CD4-positive, alpha-beta T cell treated with Interleukin-6 for 4 hours (primary cell): ENCODE measurements at places on chromosomes 5 and 9.

- no peak for DNase-seq
Measured at GRCh38 chr9:15333376-15333881, 26.4 kb upstream of the TTC39B start.

DNA sequence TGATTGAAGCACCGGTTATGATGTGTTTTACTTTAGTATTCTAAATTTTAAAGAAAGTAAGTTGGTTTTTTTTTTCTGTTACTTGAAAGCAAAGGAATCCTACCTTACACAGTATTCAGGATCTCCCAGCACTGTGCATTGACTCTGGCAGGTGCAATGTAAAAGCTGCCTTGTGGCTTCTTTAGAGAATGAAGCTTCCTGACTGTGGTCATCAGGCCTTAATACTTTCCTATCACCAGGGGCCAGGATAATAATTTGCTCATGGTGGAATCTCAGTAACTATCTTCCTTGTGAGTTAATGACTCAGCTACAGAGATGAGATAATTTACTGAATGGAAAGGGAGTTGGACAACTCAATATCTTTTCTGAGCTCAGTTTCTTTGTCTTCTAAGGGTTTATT lies 435.5 kb upstream of the ZNF608 start:
- no peak for DNase-seq

GRCh38 chr5:54990841-54991258 lies 5.5 kb upstream of the ESM1 start:
- DNase-seq: no peak

DNA sequence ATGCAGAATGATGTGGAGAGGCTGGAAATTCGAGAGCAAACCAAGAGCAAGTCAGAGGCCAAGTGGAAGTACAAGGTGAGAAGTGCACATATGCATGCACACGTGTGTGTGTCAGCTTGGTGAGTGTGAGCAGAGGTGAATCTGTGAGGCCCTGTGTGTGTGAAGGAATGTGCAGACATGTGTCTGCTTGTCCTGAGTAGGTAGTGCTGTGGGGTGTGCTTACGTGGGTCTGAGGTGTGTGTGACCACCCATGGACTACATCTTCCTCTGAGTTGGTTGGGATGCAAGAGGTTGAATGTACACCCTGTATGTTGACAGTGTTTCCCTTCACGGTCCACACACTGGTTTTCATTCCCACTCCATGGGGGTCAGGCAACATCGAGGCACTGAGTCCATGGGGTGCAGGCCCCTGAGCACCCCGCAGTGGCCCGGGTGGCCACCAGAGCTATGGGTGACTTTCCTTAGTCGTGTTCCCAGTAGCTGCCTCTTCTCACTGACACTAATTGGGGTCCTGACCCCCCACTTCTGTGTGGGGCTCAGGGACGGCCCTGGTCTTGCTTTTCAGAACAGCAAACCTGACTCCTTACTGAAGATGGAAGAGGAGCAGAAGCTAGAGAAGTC lies 86.7 kb downstream of the PHF2 start:
- no peak for DNase-seq

DNA sequence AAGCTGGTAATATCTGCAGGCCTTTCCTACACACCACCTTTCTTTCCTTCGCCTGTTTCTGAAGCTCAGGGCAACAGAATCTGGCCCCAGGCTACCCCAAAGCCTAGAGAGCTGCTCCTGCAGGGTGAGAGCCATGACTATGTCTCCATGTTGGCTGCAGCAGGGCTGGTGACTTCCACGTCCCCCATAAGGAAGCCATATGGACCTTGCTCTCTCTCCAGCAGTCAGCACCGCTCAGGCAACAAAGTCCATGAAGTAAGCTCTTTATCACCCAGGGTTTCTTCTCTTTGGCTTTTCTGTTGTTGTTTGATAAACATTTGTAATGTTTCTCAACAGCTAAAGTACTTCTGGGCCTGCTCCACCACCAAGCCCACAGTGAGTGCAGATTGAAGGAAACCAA lies 125.2 kb downstream of the SLIT3 start:
- DNase-seq: no peak
